ENCODE measurements at places on chromosomes 1 and 21.

GRCh38 chr1:27296773-27297291 lies 25.1 kb upstream of the TMEM222 start:
- DNase-seq = peak; percentile 67

GRCh38 chr1:26016953-26017545 lies 4.5 kb upstream of the EXTL1 start:
- DNase-seq = no peak

DNA sequence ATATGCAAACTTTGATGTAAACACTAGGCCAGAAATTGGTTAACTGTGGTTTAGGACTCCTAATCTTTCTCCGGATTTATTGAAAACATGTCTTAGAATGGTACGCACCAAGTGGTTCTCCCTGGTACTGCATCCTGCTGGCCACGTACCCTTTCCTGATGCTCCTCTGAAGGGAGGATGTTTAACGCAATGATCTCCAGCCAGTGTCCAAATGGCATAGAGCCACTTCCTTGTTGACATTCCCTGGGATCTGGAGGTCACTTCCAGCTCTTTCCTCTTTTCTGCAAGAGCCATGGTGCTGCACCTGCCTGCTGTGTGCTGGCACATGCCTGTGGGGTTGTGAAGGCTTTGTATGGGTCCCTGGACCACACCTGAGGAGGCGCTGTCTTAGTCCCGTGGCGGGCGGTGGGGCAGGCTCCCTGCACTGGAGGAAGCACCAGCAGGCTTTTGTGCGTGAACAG lies 53.9 kb downstream of the GALNT2 start:
- no peak for DNase-seq

DNA sequence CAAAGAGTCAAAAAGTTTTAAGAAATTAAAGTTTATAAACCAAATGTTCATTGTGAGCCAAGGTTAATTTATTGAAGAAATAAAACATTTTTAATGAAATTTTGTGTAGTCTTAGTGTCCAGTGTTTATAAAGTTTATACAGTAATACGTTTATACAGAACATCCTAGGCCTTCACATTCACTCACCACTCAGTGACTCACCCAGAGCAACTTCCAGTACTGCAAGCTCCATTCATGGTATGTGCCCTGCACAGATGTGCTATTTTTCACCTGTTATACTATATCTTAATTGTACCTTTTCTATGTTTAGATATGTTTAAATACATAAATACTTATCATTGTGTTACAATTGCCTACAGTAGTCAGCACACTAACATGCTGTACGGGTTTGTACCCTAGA lies 33.6 kb downstream of the TYW3 start:
- DNase-seq = no peak

GRCh38 chr1:65339866-65340468 lies 30.6 kb downstream of the DNAJC6 start:
- no peak for DNase-seq

GRCh38 chr1:34792868-34793727 lies at the start of gene GJA4:
GJA4 (plus strand) TSS chr1:34792999; CDS start chr1:34794214, 1,215 bp downstream.
- DNase-seq = no peak

- DNase-seq = no peak
These were observed 552 bp downstream of the PLD5 start for GRCh38 chr1:242523719-242524570.

DNA sequence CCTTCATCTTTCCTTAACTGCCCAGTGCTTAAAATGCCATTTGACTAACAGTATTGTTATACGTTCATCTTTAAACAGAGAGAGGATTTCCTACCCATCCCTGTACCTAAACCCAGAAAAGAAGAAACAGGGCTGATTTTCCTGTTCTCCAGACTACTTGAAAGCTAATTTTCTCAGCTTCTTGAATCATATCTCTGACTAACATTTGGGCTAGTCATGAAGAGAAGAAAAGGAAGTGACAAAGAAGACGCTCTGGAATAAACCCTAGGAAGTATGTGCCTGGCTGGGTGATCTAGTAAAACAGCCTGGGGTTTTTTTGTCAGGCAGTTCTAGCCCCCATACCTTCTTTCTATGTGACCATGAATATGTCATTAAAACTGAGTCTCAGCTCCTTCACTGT lies 44.8 kb upstream of the SGIP1 start:
- DNase-seq = no peak

GRCh38 chr1:62836856-62837540 lies 53.1 kb downstream of the ATG4C start:
- DNase-seq = no peak

GRCh38 chr21:39136711-39137110 lies 46.5 kb downstream of the PSMG1 start:
- DNase-seq = no peak

All from activated naive CD4-positive, alpha-beta T cell (primary cell).